ENCODE measurements at places on chromosomes 1 and 21. TPM values are rescaled to one million over a fixed set of nuclear protein-coding genes. Genes with fewer than 3 reads are reported as not detected.

Gene FCAMR
- total RNA-seq = not detected

Gene GSTM1
- total RNA-seq = 18.4 TPM

Gene GJB5
- 120 TPM for total RNA-seq

Gene OPTC
- total RNA-seq = not detected

Gene ETNK2
- 22.0 TPM for total RNA-seq

Gene SV2A
- 1.3 TPM for total RNA-seq

Gene ANKRD65
- 5.8 TPM for total RNA-seq

Gene PLA2G2F
- not detected for total RNA-seq

Gene LEFTY2
- not detected for total RNA-seq

Gene XCL1
- total RNA-seq = not detected

Gene FMO2
- not detected for total RNA-seq

Gene WDR26
- total RNA-seq = 17.2 TPM

Gene GPR52
- not detected for total RNA-seq

Gene ADAMTS1
- total RNA-seq = 13.7 TPM

Gene PPM1J
- total RNA-seq = 18.3 TPM

Gene VANGL2
- total RNA-seq = 3.1 TPM

Gene CD2
- not detected for total RNA-seq

Gene ACTL8
- total RNA-seq = not detected

Gene CMPK1
- 69.9 TPM for total RNA-seq

Gene PKP1
- 68.9 TPM for total RNA-seq

Gene SPRR2E
- not detected for total RNA-seq

Gene PTCH2
- total RNA-seq = not detected

Gene MRPL9
- total RNA-seq = 79.4 TPM

Gene KRTAP7-1
- total RNA-seq = not detected

Gene CLDN17
- total RNA-seq = not detected

Gene C4BPB
- not detected for total RNA-seq

Gene PADI3
- total RNA-seq = 9.7 TPM

Gene DCST1
- not detected for total RNA-seq

Gene SYCP1
- not detected for total RNA-seq

Gene LHX8
- not detected for total RNA-seq

Gene USP16
- total RNA-seq = 19.1 TPM

Gene GJA9
- total RNA-seq = 0.08 TPM

Gene OLIG1
- not detected for total RNA-seq

Gene IL20
- total RNA-seq = 13.7 TPM

Gene MYBPH
- not detected for total RNA-seq

Gene CNN3
- total RNA-seq = 82.4 TPM

Gene WNT9A
- 0.08 TPM for total RNA-seq

Gene SNX7
- total RNA-seq = 47.2 TPM

Gene LCE1F
- not detected for total RNA-seq

Gene SPAG17
- total RNA-seq = 0.08 TPM

Gene DMBX1
- not detected for total RNA-seq

Gene SLC6A17
- not detected for total RNA-seq

Gene GBP2
- total RNA-seq = 0.31 TPM

Gene PADI4
- total RNA-seq = not detected

Gene PTPN22
- total RNA-seq = 0.39 TPM

Gene OR2T29
- not detected for total RNA-seq

Gene LAPTM5
- 0.42 TPM for total RNA-seq

Gene ERO1B
- total RNA-seq = 2.0 TPM

Gene RAP1GAP
- 0.23 TPM for total RNA-seq

Gene LEMD1
- 2.1 TPM for total RNA-seq

Gene PALMD
- total RNA-seq = 5.4 TPM

Gene SYT2
- total RNA-seq = under 0.01 TPM

Gene AVPR1B
- total RNA-seq = not detected

Gene GJC2
- 0.38 TPM for total RNA-seq

All from hair follicular keratinocyte (primary cell).